ENCODE measurements at places on chromosomes 3 and 15.
A peak's percentile ranks its signal among the peaks of the same experiment; 100 is the strongest.

DNA sequence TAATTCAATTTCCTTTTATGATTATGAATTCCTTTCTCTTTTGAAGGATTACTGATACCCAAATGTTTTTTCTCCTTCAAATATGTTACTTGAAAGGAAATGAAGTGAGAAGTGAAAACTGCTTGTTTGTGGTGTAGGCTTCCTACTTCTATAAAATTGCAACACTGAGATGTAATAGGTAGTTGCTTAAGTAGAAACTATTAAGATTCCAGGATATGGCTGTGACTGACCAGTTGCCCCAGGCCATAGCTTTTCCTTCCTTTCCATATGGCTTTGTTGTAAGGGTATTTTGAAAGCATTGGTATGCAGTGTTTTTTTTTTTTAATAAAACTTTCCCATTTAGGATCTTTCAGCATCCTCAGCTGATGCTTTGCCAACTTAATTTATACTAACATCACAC lies 28.5 kb downstream of the DNAJC13 start:
- DNase-seq = no peak

GRCh38 chr3:99970198-99970597 lies 144.1 kb downstream of the FILIP1L start:
- no peak for DNase-seq

DNA sequence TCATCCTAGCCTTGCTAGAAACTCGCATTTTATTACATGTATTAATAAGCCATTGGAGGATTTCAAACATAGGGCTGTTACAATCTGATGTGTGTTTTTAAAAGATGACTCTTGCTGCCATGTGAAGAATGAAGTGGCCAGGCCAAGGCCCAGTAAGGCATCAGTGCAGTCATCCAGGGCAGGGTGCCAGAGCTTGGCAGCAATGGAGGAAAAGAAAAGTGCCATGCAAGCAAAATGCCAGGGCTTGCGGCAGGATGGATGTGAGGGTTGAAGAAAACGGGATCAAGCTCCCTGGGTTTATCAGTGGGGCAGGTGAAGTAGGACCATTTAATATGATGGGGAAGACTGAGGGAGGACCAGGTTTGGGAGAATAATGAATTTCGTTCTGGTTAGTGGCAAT lies 183.6 kb downstream of the MINAR1 start:
- no peak for DNase-seq

DNA sequence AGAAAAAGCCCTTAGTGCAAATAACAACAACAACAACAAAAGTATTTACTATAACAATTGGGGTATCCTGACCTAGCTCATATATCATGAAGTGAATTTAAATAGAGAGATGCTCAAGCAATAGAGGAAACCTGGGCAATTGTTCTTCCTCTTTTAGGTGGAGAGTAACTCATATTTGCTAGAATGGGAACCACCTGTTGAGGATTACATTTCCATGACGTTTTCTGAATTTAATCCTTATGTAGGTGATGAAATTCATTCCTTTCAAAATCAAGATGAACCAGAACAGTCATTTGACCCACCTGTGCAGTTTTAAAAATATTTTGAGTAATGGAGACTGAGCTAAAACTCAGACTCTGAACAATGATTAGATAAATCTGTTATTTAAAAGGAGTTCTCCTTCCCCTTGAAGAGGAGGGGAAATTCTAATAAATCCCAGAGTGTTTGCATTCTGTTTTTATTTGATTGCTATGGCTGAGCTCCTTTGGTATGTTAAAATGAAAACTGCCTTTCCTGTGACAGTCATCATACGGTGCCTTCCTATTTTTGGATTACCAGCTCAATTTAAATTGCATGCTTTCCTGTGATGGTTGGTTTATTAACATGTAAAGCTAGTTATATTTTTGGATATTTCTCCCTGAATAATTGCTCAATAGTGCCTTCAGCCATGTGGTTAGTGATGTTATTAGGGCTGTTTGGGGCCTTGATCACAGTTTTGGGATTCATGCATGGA lies 24.3 kb downstream of the VPS8 start:
- DNase-seq = no peak

DNA sequence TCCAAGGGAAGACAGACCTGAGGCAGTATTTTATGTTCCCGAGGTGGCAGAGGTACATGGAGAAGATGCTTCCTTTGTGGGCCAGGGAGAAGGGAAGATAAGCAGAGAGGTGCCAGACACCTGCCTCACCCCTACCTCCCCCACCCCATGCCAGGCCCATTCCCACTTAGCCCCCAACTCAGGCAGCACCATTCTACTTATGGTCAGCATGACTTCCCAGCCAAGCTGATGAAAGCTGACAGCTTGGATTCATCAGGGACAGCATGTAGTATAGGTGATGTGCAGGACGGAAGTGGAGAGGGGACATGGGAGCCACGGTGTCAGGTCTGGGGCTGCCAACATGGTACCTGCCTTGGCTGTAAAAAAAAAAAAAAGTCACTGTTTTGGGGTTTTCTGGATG lies 57.5 kb upstream of the CSPG4 start:
- peak; percentile 42 for DNase-seq

Measured in endodermal cell (in vitro differentiated cells).